ENCODE measurements at places on chromosomes 6 and 20.

DNA sequence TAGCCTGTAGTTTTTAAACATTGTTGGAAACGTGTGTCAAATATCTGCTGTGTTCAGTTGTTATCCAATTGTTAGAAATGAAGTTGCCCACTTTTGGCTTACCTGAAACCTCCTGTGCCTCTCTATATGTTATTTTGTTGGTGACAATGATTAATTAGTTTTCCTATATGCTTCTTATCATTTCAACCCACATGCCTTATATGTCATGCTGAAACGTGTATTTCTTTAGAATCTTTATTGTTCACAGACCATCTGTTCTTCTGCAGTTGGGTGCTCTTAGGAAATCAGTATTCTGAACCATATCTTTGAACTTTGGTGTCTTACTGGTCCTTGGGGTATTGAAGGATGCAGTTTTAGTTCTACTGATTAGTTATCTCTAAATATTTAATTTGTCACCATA, 91.2 kb upstream of the SCGN start:
- no peak for DNase-seq

- DNase-seq, result no peak
Observed at GRCh38 chr6:41371992-41372831, 36.8 kb downstream of the NCR2 start.

GRCh38 chr6:142676647-142677192, 268.3 kb downstream of the HIVEP2 start:
- no peak for DNase-seq

- no peak for DNase-seq
Observed at GRCh38 chr20:63021356-63022321, 14.9 kb upstream of the BHLHE23 start.

Data from stimulated activated naive B cell treated with anti-CD40 and anti-IgM and Interleukin-4, amounts not matched to agents 10 μg/mL and 1 μg/mL and 100 μg/mL, for 72 hours (primary cell).